ENCODE measurements at places on chromosomes 5 and 9. TPM values are rescaled to one million over a fixed set of nuclear protein-coding genes. Genes with fewer than 3 reads are reported as not detected.

GRCh38 chr5:169697511-169697890 is 60.4 kb downstream of the DOCK2 start:
- DNase-seq: no peak

- no peak for DNase-seq
These were observed 421.7 kb downstream of the SPATA31D1 start for GRCh38 chr9:82410306-82410705.

Gene SLC28A3
- total RNA-seq: not detected

GRCh38 chr9:121268851-121269641 is 1.1 kb downstream of the GSN start:
- no peak for DNase-seq

Gene FLT4
- 6.9 TPM for total RNA-seq

- no peak for DNase-seq
These were observed 6.8 kb downstream of the PHF19 start for GRCh38 chr9:120870206-120870605.

- no peak for DNase-seq
These were observed 10.7 kb downstream of the CAMK2A start for GRCh38 chr5:150278916-150279315.

DNA sequence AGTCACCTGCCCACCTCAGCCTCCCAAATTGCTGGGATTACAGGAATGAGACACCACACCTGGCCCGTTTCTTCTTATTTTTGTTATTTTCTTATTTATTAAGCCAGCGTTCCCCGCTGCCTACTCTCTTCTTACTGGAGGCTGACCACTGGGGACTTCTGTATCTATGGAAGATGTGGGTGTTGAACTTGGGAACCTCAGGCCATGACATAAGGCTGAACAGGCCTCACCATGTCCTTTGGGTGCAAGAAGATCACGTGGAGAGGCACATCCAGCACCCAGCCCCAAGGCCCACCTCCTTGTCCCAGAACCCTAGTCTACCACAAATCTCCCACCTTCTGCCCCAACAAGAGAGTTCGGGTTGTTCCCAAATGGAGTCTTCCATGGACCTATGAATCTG is 59.4 kb upstream of the NEK6 start:
- DNase-seq: no peak

GRCh38 chr5:2721385-2722138 is 29.9 kb downstream of the IRX2 start:
- no peak for DNase-seq

DNA sequence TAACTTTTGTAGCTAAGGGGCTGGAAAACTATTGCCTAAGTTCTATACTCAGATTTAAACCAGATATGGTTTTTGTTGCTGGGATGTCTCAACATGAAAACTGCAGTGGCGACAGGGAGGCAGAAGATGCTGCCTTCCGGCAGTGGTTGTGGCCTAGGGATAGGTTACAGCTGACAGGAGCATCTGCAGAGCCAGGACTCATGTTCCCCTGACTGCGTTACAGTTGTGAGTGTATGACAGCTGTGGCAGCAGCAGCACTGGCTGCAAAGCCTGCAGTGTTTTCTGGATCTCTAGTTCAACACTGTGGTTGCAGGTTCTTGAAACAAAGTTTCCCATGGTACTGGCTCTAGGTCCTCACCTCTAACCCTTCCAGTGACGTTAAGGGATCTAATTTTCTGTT is 498.8 kb upstream of the CDH18 start:
- no peak for DNase-seq

Gene PKN3
- 1.7 TPM for total RNA-seq

Gene CCDC112
- total RNA-seq: 6.3 TPM

- no peak for DNase-seq
These were observed 32.6 kb upstream of the CRB2 start for GRCh38 chr9:123323196-123324013.

DNA sequence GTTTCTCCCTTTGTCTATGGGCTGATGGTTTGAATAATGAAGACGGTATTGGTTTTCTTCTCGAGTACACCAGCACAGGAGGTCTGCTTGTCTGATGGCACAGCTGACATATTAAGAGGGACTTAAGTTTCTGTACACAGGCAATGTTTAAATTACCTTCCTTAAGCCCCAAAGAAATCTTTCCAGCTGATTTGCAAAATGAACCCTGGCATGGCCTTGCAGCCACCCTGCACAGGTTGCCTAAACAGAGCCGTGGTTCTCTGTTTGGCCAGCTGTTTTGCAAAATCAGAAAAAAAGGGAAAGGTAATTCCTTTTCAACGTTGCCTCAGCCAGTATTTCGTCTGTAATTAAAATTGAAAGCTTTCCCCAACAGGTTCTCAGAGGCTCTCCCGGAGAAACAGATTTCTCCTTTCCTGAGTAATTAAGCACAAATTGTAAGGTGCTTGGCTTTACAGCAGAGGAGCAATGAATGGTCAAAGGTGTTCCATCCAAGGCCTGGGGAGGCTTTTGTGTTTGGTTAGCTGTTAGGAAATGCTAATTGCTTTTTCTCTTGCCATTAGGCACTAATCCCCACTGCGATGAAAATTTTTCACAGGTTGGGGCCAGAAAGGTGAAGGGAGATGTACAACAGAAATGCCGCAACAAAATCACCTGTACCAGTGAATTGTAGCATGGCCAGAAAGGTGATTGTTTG is 138.9 kb downstream of the RASEF start:
- no peak for DNase-seq

DNA sequence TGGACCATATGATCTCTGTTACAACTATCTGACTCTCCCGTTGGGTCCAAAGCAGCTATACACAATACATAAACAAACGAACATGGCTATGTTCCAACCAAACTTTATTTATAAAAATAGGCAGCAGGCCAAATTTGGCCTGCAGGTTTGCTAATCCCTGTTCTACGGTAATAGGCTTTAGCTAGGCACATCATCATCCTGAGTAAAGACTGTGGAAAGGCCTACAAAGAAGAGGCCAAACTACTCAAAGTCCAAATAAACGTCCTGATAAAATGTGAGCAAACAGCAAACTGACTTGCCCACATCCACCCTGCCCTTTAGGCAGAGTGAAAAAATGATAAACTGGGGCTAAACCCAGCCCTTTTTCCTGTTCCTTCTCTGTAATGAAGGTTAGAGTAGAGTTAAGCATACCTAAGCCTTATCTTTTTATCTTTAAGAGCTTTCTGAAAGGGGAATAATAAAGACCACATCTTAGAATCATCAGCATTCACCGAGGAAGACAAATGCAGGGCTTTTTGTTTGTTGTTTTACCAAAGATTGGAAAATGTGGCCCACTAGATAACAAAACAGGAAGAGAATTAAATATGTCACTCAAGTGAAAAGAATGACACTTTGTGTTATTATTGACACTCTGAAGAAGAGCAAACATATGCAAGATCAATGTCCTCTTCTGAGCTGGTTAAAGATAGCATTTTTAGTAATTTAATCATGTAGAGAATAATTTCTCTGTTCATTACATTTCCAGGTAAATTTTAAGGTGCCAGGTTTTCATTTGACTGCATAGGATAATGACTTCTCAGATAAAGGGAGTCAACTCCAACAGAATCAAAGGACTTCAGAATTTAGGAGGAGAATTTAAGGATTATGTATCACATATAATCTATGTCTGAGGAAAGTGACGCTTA is 160.0 kb upstream of the GNA14 start:
- no peak for DNase-seq

Gene LHX3
- total RNA-seq: not detected

Gene SVEP1
- total RNA-seq: not detected

Gene SHROOM1
- total RNA-seq: 0.49 TPM

Gene ARSI
- not detected for total RNA-seq

Gene GARIN3
- not detected for total RNA-seq

DNA sequence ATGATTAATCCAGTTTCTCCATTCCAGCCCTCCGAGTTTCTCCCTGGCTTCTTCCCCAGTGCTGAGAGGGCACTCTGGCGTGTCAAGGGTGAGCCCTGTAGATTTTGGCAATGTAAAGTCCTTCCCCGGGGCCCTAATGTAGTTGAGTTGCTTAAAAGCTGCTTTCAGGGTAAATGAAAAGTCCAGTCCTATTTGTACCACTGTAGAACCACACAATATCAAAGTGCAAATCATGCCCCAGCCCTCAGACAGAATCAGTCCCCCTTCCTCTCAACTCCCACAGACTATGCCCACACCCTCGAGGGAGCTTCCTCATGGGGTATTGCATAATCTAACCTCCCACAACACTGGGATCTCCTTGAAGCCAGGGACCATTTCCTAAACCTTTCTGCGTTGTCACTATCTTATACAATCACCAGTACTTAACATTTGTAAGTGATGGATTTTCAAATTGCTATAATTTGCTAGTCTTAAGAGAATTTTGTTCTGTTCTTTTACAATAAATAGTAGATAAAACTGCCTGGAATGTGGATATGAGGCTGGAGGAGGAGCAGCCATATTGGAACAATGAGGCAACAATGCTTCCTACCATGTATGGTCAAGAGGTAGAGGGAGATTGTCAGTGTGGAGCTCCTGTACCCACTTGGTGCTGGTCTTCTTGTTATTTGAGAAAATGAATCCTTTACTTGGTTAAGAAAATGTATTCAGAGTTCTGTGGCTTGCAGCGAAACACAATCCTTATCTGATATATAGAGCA is 34.4 kb downstream of the ZNF366 start:
- DNase-seq: no peak

GRCh38 chr9:94081864-94082463 is 2.3 kb upstream of the PTPDC1 start:
- DNase-seq: no peak

Gene FOXD4
- 0.30 TPM for total RNA-seq

GRCh38 chr9:15966471-15966870 is 413.6 kb downstream of the CCDC171 start:
- DNase-seq: no peak

Gene SLC45A2
- total RNA-seq: not detected

GRCh38 chr9:91359734-91360470 is 1.8 kb downstream of the AUH start:
- no peak for DNase-seq

Gene DNAJC21
- total RNA-seq: 67.9 TPM
